CD4-positive, alpha-beta T cell treated with Interleukin-15 for 1 hour (primary cell): ENCODE measurements at places on chromosomes 3 and 15.

DNA sequence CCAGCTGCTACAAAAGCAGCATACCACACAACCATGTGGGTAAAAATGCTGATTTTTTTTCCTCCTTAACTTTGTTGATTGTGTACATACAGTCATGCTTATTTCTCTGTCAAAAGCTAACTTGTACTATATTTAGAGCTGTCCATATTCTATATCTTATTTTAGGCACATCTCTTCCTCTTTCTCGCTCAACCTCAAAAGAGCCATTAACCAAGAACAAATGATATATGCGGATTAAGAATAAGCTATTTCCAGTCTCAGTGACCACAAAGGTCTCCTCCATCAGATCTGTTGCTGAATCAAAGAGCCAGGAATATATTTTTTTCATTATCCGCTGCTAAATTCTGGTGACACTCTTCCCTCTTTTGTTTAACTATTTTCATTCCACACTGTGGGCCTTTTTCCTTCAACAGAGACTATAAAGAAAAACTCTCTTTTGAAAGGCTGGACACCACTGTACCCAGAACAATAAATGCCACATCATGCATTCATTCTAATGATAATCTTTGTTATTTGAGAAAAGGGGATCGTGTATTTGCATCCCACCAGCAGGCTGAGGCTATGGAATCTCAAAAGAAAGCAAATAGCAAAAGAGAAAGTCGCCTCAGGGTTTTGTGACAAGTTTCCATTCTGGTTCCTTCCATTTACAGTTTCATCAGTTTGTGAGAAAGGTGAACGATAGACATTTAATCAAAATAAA, 8.0 kb downstream of the TMEM212 start:
- no peak for DNase-seq

DNA sequence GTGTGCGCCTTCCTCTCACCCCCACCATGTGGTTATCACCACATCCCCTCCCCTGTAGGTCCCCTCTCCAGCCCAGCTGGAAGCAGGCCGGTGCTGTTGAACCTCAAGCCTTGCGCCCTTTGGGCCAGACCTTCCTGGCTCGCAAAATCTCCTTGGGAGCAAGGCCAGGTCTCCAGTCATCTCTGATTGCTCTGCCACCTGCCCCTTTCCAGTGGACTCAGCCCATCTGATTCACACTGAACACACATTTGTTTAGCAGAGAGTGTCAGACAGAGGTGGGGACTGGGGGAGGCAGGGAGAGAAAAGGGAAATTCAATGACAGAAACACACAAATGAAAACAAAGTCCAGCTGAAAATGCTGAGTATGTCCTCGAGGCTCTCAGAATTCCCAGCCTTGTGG, 119.4 kb downstream of the TPRA1 start:
- no peak for DNase-seq

DNA sequence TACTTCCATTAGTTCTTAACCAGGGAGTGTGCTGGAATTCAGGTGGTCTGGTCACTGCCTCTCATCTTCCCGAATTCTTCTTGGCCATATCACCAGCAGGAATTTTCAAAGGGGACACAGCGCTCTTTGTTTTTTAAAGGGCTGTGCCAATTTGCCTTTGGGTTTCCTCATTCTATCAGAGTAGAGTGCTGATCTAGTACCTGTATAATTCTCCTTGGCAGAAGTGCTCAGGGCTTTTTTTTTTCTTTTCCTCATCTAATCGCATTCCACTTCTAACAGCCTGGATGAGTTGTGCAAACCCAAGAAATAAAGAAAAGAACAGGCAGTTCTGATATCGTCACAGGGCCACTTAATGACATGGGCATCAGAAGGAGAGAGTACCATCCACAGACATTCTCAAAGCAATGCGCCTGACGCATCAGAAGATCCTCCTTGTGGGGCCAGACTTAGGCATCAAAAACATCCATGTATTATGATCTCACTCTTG, 121.0 kb downstream of the ASB7 start:
- DNase-seq, result no peak

- DNase-seq, result no peak
Measured at GRCh38 chr3:43865351-43865750, 174.6 kb downstream of the ABHD5 start.

- DNase-seq, result no peak
Measured at GRCh38 chr3:102169915-102170479, 264.8 kb upstream of the ZPLD1 start.

- DNase-seq, result no peak
Measured at GRCh38 chr15:74828835-74829234, 2.4 kb downstream of the CPLX3 start.

- no peak for DNase-seq
Measured at GRCh38 chr3:29890801-29891200, 609.9 kb downstream of the RBMS3 start.

- no peak for DNase-seq
Measured at GRCh38 chr3:64802460-64802859, 114.7 kb upstream of the ADAMTS9 start.

DNA sequence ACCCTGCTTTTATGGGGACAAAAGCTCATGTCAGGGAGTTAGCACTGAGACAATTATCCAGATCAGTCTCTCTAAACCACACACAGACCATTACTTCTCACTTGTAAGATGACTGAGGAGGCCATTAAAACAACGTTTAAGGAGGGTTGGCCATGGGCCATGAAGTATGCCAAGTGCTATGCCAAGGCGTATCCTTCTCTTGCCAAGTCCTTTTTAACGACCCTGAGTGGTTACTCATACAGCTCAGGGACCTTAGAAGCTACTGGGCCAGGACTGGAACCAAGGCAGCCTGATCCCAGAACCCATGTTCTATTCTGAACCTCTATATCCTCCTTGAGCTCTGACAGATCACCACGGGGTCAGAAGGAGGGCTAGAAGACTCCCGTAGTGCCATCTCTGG, 50.0 kb downstream of the NMNAT3 start:
- no peak for DNase-seq

DNA sequence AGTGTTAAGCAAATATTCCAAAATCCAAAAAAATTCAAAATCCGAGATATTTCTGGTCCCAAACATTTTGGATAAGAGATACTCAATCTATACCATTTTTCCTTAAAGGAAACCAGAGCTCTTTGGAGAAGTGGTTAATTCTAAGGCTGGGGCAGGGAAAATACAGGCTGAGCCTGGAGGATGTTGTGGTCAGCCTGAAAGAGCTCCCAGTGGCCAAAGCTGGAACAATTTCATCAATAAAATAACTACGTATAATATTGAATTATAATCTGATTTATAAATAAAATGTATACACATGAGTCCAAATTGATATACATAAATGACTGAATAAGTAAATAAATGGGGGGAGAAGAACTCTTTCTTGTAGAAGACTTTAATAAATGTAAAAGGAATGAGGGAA, 24.6 kb downstream of the PPARG start:
- DNase-seq, result no peak

DNA sequence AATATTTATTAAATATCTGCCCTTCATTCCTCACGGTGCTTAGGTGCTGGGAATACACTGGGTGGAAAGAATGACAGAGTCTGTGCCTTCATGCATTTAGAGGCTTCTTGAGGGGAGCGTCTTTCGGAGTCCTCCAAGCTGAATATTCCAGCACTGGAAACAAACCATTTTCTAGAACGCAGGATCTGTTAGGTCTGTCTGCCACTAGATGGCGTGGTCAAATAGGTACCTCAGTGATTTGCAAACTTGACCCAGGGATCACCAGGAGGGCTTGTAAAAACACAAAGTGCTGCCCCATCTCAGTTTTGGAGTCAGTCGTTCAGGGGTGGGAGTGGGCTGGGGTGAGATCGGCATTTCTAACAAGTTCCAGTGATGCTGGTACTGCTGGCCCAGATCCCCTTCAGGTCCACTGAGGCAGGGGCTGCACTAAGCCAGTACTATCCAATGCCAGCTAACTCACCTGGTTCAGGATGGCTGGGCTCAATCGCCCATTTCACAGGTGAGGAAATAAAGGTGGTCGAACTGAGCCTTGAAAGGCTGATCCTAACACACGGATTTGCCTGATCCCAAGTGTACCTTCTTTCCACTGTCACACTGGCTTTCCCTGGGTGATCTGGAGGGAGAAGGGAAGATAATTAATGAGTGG, 14.8 kb downstream of the ARNT2 start:
- no peak for DNase-seq

- no peak for DNase-seq
Measured at GRCh38 chr3:65953301-65953812, 85.4 kb downstream of the MAGI1 start.
